ENCODE measurements at places on chromosomes 12 and 14. TPM values are rescaled to one million over a fixed set of nuclear protein-coding genes. Genes with fewer than 3 reads are reported as not detected.

DNA sequence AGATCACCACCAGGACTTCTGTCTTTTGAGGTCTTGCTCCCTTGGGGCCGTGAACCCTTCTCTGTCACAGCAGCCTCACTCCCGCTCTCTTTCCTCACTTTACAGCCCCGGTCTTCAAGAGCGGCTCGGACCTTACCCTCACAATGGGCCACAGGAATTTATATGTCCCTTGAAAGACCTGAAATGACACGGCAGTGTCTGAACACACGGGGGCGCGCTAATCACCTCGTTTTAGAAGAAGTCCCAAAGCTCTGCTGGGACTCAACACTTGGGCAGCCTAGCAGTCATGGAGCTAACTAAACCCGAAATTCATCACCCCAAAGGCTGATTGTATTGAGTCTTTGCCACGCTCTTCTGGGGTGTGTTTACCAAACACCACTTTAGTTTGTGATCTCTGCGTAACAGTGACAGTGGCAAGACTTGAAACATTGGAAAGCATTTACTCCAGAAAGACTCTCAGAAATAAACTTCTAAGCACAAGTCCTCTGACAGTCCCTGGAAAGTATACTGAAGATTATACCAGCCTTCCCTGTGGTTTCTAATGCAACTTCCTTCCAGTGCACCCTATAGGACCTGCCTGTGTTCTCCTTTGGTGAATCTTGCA is 29.0 kb downstream of the SERPINA11 start:
- DNase-seq: peak; percentile 87
- no peaks in the 10 kb centered on the region for H3K36me3 ChIP-seq
- no peak overlapping the region for H3K4me3 ChIP-seq
- H3K4me1 ChIP-seq: no peaks in the 10 kb centered on the region
- no peak overlapping the region for H3K27ac ChIP-seq

The KLRC1 gene
- total RNA-seq: 1.0 TPM

DNA sequence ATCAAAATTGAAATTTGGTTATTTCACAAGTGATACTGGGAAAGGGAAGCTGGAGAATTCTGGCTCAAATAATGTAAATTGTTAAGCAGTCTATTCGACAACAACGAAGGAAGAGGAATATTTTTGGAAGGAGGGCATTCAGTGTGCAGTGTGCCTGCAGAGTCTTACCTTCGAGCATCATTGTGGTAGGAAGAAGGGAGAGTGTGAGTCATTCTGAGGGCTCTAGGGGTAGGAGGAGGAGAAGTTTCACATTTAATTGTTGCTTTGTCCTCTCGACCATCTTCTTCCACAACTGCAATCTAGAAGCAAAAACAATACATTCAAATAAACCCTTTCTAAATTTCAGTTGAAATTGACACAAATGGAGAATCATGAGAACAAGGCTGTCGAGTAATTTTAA is 263.0 kb downstream of the ACSS3 start:
- no peaks in the 10 kb centered on the region for H3K27me3 ChIP-seq
- peaks cover 4% of the 10 kb centered on the region for H3K36me3 ChIP-seq
- no peak overlapping the region for H3K27ac ChIP-seq
- H3K4me1 ChIP-seq: no peaks in the 10 kb centered on the region
- no peak overlapping the region for H3K4me3 ChIP-seq
- DNase-seq: no peak

The ASPG gene
- total RNA-seq: 0.13 TPM

The NEUROD4 gene
- not detected for total RNA-seq

The LTBR gene
- total RNA-seq: 103 TPM

GRCh38 chr14:80446356-80446755 is 235.1 kb upstream of the DIO2 start:
- no peak overlapping the region for H3K27ac ChIP-seq
- H3K27me3 ChIP-seq: no peaks in the 10 kb centered on the region
- H3K4me1 ChIP-seq: no peaks in the 10 kb centered on the region
- H3K36me3 ChIP-seq: no peaks in the 10 kb centered on the region

GRCh38 chr14:28770630-28771029 is 4.0 kb downstream of the FOXG1 start:
- no peaks in the 10 kb centered on the region for H3K4me1 ChIP-seq
- H3K27ac ChIP-seq: no peak overlapping the region
- no peak overlapping the region for H3K4me3 ChIP-seq
- H3K27me3 ChIP-seq: peaks cover 5% of the 10 kb centered on the region

The OR6C75 gene
- total RNA-seq: not detected

GRCh38 chr12:62331306-62331705 is 71.1 kb downstream of the USP15 start:
- peaks cover 2% of the 10 kb centered on the region for H3K4me1 ChIP-seq
- H3K36me3 ChIP-seq: no peaks in the 10 kb centered on the region
- no peak overlapping the region for H3K4me3 ChIP-seq
- H3K27me3 ChIP-seq: no peaks in the 10 kb centered on the region
